Activated gamma-delta T cell treated with anti-CD3 and anti-CD28 coated beads, Interleukin-2, amount 50 U/mL, for 16 hours (primary cell): ENCODE measurements at places on chromosomes 3 and 15.
A peak's percentile ranks its signal among the peaks of the same experiment; 100 is the strongest.

DNA sequence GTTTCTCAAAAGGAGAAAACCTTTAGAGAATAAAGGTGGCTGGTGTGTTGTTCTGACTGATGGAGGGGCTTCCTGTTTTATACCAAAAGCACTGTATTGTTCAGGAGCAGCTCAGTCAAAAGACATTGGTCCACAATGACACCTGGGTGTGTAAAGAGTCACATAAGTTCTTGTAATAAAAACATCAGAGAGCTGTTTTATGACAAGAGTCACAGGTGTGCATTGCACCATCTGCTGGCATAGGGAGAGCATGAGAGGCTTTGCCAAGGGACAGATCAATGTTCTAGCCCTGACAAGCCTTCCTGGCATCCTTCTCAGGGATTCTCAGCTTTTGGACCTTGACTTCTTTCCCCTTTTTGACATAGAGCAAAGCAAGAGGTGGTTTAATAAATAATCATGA is 20.4 kb downstream of the ARPP21 start:
- DNase-seq, result no peak

DNA sequence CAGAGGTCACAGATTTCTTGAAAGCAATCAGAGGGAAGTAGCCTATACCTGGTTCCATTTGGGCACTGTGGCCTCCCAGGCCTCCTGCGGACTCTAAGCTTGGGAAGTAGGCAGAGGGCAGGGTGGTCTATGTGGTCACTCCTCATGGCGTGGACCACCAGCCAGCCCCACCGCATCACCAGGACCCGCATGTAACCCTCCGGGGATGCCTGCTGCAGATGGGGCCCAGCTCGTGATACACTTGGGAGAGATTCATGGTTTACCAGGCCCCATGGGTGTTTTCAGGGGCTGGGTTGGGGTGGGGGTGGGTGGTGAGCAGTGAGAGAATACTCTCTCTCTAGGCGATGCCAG is 123.7 kb downstream of the ASB7 start:
- no peak for DNase-seq

GRCh38 chr3:194053136-194053535 is 82.8 kb upstream of the HES1 start:
- DNase-seq, result no peak

- no peak for DNase-seq
Observed at GRCh38 chr15:58755956-58756355, 6.4 kb upstream of the ADAM10 start.

DNA sequence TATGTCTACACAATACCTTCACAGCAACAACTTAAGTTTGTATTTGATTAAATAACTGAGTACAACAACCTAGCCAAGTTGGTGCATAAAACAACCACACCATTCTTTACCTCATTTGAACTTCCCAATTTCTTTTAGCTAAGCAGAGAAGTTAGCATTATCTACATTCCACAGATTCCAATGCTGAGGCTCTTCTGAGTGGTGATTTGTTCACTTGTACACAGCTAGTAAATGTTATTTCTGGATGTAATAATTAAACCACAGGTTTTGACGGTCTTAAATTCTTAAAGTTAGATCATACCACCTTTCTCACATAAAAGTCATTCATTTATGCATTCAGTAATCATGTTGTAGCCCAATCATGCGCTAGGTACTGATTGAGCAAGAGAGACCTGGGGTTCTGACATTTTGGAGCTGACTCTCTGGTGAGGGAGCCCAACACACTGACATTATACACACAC is 102.5 kb downstream of the SST start:
- no peak for DNase-seq

DNA sequence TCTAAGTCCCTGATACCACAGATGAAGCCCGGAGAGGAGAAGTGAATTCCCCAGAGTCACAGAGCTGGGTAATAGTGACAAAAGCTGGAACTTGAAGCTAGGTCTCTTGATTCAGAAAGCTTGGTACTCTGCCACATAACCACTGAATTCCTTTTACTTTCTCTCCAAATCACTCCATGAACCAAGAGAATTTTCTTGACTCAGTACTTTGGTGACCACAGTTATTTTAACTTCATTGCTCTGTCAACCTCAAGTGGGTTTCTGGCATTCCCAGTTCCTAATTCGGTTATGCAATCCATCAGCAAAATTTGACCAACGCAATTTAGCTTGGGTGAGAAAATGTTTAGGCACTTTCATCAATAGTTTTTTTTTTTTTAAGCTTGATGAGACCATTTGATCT is 61.0 kb upstream of the PPARG start:
- no peak for DNase-seq

- no peak for DNase-seq
Observed at GRCh38 chr15:71424765-71425164, 309.5 kb downstream of the THSD4 start.

DNA sequence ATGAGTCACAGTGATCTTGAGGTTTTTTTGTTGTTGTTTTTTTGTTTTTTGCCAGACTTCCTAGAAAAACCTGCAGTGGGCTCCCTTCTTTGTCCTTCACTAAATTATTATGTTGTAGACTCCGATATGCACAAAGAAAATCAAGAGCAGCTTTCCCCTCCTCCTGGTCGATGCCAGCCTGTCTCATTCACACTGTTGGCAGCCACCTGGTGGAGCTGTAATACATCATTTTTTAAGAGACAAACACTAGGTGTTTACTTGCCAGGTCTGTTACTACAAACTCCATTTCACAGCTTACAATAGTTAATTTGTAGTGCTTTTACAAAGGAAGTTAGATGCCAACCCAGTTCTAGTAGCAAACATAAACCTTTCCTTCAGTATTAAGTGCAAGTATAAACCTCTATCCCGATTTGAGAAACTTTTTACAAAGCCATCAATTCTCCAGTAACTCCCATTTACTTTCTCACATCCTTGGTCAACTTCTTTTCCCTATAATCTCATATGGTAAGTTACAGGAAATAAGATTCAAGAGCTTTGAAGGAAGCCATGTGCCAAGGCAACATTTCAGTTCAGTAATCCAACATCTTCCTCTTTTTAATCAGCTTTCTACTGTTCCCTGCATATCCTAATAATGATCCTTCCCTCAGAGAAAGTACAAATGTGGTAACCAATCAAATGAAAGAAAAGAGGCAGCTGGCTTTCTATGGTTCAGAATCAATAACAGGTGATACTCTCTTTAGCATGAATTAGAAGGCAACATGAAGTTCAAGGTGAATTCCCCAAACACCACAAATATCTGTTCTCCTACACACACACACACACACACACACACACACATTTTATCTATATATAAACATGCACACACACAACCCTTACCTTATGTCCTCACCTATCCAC is 14.0 kb downstream of the AAGAB start:
- peak; percentile 6 for DNase-seq

DNA sequence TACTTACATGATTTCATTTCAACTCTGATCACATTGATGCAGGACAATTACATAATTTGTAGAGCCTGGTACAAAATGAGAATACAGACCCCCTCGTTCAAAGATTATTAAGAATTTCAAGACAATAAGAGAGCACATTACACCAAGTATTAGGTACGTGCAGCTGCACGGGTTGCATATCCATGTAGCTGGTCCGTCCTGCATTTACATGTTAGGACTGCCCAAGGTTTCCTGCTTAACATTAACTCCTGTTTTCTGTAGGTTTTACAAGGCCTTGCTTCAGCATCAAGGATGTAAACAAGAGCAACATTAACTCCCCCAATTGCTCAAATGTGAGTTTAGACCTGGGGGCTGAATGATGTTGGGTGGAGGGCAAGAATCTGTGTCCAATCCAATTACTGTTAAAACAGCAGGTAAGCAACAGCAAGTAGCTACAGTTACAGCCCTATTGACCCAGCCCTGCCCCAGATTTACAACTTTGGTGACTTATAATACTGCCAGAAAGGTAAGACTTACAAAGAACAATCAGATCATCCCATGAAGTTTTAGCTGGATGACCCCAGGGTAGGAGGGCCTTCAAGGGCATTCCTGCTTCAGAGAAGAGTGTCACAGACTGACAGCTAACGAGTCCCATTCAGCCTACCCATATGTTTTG is 127.4 kb upstream of the PPP2R3A start:
- DNase-seq, result no peak

DNA sequence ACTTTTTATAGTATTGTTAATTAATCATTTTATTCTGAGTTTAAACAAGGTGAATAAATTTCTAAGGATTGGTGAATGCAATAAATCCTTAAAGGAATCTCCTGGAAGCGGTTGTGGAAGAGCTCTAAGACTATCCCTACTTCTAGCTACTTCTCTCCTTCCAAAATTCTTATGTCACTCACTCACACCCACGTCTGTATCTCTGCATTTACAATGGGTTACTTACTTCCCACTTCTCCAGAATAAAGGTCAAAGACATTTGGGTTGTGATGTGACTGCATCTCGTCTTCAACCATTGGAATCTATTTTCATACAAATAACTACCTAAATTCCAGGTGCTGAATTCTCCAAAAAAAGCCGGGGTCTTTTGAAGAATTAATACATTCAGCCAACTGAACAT is 234.2 kb upstream of the MDFIC2 start:
- no peak for DNase-seq

- DNase-seq, result no peak
Observed at GRCh38 chr3:150345021-150345538, 63.0 kb upstream of the TSC22D2 start.

DNA sequence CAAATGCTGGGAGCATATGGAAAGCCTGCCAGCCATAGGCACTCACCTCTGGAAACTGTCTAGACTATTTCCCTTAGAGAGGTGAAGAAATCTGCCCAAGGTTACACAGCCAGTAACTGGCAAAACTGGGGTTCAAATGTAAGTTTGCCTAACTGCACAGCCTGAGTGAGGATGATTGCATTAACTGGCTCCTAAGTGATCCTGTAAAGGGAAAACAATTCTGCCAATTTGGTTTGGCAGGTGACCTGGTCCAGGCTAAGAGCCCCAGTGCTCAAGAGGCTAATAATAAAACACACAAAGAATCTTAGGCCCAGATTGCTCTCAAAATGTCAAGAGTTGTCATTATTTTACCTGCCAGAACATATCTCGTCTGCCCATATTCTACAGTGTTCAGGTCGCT is 43.9 kb upstream of the SPRED1 start:
- DNase-seq, result no peak

- no peak for DNase-seq
Observed at GRCh38 chr15:85770096-85771041, 24.4 kb downstream of the KLHL25 start.
